ENCODE measurements at places on chromosomes 3 and 15.
A peak's percentile ranks its signal among the peaks of the same experiment; 100 is the strongest.

- peak; percentile 41 for DNase-seq
These were observed 150.5 kb downstream of the CFAP20DC start for GRCh38 chr3:58899159-58899952.

GRCh38 chr15:33411596-33412540 is 101.1 kb downstream of the RYR3 start:
- no peak for DNase-seq

GRCh38 chr3:54970895-54971294 is 43.0 kb upstream of the LRTM1 start:
- no peak for DNase-seq

DNA sequence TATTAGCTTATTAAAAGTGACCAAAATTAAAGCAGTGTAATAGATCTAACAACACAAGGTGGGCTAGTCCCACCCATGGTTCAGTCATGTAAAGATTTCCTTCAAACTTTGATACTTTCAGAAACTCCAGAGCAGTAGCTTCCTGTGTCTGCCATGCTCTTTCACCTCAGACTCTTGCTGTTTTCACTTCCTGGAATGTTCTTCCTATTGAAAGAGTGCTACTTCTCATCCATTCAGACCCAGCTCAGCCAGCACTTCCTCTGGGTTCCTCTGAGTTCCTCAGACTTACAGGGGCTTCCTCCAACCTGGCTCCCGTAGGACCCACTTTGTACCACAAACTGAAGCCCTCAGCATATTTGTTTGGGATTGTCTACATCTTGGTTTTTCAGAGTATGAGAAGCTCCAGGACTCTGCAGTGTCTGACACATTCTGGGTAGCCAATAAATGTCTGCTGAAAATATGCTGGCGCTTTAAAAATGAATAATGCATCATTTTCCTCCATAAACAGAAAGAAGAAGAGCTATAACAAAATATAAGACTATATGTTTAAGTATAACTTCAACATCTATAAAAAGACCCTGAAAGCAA is 18.0 kb downstream of the NCEH1 start:
- peak; percentile 33 for DNase-seq

GRCh38 chr3:123712077-123712860 is 127.4 kb upstream of the HACD2 start:
- no peak for DNase-seq

- no peak for DNase-seq
These were observed 44.5 kb downstream of the XXYLT1 start for GRCh38 chr3:195226445-195226844.

- DNase-seq: peak; percentile 9
These were observed 111.9 kb downstream of the SAMMSON start for GRCh38 chr3:70111411-70111810.

GRCh38 chr3:194136519-194137007 is 615 bp downstream of the HES1 start:
- DNase-seq: peak; percentile 33

DNA sequence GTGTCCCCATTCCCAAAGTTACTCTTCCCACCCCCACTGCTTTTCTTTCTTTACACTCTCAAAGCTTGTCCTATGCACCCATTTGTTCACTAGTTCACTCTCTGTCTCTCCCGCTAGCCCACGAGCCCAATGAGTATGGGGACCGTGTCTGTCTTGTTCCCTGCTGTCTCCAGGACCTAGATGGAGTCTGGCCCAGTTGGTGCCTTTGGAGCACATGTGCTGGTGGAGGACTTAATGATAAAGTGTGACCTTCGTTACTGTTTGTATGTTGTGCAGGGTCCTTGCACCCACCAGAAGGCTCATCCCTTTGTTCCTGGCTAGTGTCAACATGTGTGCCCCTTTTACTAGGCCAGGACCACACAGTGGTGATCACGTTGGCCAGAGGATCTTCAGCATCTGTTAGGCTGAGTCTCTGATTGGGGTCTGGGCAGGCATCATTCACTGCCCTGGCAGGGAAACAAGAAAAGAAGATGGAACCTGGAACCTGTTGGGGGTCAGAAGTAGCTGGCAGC is 7.4 kb downstream of the CISH start:
- no peak for DNase-seq

DNA sequence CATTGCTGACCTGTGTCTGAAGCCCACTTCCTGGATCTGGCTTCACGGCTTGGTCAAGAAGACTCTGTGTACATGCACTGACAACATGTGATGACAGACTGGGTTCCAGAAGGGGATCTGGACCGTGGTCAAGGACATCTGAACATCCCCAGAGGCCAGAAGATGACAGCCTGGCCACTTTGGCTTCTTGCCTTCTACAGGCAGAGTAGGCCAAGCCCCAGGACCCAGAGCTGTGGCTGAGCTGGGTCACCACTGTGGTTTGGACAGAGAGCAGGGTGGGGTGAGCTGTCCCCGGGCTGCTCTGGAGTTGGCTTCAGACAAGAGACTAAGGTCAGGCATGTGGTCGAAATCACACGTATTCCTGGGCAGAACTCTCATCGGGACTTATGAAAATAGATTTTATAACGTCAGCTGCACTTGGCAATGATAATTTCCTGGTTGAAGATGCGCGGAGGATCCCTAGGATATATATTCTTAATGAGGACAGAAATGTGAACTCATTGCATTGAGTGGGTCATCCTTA is 114.1 kb upstream of the FRMD4B start:
- DNase-seq: no peak

DNA sequence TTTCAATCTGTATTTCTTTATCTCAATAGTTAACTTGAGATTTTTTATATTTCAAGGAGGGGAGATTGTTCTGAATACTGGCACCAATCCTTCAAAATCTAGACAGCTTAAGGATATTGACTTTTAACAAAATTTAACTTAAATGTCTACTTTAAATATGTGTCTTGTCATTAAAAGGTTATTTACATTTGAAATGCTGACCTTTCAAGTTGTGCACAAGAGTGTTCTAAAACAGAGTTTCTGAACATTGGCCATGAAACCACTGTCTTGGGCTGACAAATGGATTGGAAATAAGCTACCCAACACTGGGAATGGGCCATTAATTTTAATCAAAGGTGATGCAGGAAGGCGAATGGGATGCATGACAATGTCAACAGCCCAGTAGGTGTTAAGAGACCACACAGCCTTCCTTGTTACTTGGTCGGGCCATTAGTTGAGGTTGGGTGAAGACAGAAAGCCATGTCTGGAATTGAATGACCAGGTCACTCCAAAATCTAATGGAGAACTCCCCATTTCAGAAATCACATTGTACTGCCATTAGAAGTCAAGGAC is 128.5 kb downstream of the CDIN1 start:
- DNase-seq: no peak

- no peak for DNase-seq
These were observed 1076.3 kb upstream of the EPHA6 start for GRCh38 chr3:95738045-95738444.

- no peak for DNase-seq
These were observed 50.2 kb upstream of the GMNC start for GRCh38 chr3:190912736-190913135.

DNA sequence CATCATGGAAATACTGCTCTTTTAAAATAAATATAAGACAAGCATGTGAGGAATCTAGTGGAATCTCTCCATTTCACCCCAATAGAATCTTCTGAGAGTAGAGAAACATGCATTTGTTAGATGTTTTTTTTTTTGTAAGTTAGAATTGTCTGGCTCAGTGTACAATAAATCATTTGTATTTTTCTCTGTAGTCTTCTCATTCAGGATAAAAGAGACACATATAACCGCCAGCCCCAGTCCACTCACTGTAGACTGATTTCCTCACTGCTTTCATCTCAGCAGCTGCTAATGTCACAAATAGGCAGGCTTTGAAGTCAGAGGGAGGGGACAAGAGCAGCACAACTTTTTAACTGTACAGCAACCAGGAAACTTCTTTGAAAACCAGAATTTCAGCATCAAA is 140.2 kb upstream of the RBMS3 start:
- no peak for DNase-seq

- DNase-seq: no peak
These were observed 4.4 kb downstream of the UACA start for GRCh38 chr15:70758790-70759462.

DNA sequence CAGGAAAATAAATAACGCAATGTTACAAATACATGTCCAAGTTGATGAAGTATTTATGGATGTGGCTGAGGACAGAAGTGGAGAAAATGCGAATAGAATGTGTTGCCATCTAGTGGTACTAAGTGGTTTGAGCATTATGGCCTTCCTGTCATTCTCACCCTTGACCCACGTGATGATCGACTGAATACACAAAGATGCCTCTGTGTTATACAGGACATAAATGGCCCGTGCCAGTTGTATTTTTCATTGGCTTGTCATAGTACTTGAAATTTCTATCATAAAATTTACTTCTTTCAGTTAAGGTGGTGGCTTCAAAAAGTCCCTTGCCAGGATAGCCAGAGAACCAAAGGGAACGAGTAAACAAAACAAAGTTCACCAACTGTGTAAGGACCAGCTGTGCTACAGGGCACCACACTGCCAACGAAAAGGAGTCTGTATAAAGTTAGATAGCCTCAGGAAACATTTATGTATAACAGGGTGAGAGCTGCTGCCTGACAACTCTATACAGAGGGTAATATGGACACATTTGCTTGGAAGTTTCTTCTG is 103.7 kb downstream of the MYH15 start:
- DNase-seq: peak; percentile 72

- DNase-seq: no peak
These were observed 313.2 kb downstream of the POLQ start for GRCh38 chr3:121232309-121233225.

Data from Kasumi-1 (cell line).